ENCODE measurements at places on chromosomes 16 and 17.
A peak's percentile ranks its signal among the peaks of the same experiment; 100 is the strongest.

DNA sequence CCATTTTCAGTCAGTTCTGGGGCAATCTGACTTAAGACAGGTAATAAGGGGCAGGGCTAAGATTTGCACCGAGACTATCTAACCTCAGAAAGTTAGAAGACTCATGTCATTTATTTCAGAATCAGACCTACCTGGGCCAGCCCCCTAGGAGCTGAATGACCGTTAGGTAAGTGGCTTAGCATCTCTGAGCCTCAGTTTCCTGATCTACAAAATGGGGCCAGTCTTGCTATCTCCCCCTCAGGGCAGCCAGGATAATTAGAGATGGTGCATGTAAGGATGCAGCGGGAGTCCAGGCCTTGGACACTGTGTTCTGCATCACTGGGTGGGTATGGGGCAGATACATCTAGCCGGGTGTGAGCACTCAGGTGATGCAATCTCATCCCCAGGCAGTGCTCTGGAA lies 10.4 kb upstream of the METTL22 start:
- no peak for DNase-seq

- peak; percentile 32 for DNase-seq
These were observed 844 bp downstream of the TAOK2 start for GRCh38 chr16:29974291-29975133.

DNA sequence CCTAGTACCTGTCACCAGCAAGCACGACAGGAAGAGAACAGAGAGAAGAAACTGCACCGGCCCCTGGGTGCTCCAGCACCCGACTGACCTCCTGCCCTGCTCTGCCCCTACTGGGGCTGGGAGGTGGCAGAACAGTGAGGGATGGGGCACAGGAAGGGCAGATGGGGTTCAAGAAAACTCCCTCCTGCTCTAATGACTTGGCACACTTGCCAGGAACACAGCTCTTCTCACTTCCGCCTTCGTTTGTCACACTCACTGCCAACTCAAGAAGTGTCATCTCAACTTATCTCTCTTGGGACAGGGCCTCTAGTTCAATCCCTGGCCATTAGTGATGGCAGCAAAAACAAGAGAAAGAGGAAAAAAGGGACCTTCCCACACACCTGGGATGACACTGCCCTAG lies 42.7 kb upstream of the ICAM2 start:
- no peak for DNase-seq

DNA sequence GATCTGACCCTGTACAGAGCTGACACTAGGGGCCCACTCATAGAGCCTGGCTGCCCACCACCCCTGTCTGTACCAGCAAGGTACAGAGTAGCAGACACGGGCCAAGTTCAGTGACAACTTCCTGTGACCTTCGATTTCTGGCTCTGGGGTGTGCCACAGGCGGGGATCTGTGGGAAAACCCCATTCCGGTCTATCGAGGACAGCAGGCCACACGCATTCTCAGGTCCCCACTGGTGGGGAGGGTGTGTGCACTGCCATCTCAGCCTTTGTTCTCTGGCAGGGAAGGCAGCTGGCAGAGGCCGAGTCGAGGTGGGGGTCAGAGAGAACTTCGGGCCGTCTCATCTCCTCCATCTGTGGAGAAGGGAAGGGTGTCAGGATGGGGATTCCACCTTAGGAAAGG lies 10.0 kb downstream of the NLE1 start:
- no peak for DNase-seq

- DNase-seq: no peak
These were observed 55.4 kb upstream of the CREBBP start for GRCh38 chr16:3935921-3936320.

- no peak for DNase-seq
These were observed 5.3 kb downstream of the GPRC5B start for GRCh38 chr16:19879241-19879792.

DNA sequence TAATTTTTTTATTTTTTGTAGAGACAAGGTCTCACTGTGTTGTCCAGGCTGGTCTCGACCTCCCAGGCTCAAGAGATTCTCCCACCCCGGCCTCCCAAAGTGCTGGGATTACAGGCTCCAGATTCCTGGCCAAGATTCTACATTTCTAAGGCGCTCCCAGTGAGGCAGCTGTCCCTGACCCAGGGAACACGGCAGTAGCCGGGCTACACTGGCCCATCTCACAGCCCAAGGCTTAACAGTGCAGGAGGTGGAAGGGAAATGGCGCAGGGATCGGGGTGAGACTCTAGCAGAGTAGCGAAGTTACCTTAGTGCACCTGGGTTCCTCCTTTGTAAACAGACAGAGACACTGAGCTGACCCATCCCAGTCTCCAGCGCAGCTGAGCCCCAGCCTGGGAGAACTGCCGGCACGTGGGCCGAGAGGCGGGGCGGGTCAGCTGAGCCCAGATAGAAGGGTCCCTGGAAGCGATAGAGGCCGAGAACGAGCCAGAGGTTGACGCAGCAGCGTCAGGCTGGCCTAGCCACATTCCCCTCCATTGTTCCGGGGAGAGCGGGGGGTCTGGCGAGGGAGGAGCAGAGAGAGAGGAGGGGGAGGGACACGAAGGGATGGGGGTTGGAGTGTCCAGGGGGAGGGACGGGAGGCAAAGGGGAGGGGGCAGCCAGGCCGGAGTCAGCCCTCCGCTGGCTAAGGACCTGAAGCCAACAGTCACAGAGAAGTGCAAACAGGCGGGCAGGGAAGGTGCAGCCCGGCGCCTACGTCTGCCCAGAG lies 2.5 kb downstream of the CARHSP1 start:
- DNase-seq: no peak

DNA sequence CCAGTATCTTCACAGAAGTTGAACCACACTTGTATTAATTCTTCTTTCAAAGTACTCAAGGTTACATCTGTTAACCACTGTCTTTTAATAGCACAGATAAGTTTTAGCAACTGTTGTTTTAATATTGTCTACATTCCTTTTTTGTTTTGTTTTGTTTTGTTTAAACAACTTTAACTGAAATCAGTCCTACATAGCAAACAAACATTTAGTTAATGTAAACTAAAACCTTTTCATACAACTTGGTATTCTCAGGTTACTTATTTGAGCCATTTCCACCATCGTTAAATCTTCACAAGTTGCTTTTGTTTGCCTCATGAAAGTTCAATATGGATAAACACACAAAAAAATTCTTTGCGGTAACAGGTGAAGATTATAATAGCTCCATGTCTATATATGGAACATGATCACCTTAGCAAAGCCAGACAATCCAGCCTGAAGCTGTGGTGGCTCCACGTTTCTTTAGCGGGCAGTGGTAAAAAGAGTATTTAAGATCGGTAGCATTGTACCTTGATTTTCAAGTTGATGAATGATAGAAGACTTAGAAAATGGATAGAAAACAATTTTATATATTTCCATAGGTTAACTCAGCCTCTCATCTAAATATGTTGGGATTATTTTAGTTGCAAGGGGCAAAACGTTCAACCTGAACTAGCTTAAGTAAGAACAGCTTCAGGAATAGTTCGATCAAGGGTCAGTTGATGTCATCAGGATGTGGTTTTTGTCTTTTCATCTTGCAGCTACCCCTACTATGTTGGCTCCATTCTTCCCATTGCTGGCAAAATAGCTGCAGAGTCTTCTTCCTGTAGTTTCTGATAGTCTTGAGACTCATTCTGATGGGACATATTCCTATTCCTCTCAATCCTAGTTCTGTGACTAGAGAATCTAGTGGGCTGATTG lies 182.8 kb downstream of the FTO start:
- DNase-seq: no peak

DNA sequence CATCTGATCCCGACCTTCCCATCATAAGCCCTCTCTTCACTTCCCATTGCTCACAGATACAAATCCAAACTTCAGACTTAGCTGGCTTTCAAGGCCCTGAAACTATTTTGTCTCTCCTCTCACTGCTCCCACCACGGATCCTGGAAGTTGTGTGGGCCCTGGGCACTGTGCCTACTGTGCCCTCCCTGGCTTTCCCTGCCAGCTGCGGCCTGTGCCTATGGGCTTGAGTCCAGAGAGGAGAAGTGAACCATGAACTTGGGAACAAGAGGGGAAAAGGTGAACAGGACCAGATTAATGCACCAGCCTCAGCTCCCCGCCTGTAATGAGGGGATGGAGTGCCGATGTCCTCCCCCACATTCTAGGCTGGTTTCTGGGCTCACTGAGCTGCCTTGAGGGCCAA lies 18.9 kb upstream of the KCNJ12 start:
- DNase-seq: no peak

DNA sequence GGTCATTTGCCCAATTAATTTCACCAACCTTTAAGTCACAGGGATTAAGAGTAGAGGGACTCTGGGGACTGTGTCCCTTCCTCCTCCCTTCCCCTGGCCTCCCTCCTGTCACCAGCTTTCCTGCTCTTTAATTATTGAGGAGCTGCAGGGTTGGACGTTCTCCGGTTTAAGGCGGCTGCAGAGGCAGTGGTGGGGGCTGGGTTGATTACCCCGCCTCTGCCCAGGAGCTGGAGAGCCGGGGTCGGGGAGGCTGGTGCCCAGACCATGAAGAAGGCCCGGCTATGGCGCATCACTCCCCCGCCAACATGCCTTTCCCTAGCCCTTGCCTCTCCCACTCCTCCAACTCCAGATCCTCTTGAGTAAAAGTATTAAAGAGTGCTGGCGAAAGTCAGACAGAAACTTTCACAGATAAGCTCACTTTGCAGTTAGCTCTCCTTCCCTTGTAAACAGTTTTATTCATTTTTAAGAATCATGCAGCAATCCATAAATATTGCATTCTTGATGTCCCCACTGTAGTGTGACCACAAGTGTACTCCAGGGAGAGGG lies 1.1 kb upstream of the FOXJ1 start:
- DNase-seq: no peak

DNA sequence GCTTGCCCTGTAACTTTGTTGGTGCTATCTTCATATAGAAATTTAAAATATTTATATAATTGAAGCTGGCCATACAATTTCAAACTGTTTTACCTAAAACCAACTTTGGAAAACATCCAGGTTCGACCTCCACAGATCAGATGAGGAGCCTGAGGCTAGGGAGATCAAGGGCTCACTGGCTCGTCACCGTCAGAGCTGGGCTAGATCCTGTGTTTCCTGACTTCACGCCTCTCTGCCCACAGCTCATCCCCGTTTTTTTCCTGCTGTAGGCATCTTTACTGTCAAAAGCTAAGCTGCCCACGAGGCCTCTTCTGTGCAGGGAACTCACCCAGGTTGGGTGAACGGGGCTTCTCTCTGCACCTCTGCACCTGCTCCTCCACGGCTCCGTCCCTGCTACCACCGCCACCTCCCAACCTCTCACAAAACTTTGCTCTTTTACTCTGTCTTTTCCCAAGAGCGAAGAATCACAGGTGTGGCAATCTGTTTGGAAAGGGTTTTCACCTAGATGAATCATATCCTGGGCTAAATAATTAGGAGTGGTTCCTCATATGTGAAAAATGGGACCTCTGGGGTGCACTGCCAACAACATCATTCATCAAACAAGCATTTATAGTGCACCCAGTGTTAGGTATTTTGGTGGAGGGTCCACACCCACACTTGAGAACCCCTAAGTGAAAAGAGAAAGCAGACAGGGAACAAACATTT lies 24.8 kb upstream of the KDM6B start:
- no peak for DNase-seq

GRCh38 chr16:83914091-83914710 lies 15.3 kb downstream of the MLYCD start:
- DNase-seq: no peak

DNA sequence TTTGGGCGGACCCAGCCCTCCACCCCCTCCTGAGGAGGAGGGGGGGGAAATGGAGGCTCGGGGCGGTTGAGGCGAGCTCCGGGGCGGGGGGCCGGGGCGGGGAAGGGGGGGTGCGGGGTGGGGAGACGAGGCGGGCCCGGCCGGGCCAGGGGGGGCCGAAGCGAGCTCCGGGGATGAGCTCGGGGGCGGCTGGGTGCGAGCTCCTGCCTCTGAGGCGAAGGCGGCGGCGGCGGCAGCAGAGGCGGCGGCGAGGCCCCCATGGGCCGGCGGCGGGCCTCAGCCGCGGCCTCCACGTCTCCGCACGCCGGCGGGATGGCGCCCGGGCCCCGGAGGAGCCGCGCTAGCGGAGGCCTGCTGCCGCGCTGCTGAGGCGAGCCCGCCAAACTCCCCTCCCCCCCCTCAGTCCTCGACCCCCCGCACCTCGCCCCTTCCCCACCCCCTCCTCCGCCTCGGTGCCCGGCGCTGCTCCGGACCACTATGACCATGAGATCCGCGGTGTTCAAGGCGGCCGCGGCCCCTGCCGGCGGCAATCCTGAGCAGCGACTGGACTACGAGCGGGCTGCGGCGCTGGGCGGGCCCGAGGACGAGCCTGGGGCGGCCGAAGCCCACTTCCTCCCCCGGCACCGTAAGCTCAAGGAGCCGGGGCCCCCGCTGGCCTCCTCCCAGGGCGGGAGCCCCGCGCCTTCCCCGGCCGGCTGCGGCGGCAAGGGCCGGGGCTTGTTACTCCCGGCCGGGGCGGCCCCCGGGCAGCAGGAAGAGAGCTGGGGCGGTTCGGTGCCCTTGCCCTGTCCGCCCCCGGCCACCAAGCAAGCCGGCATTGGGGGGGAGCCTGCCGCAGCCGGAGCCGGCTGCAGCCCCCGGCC lies 596 bp downstream of the MSL1 start:
- no peak for DNase-seq

- no peak for DNase-seq
These were observed 21.4 kb downstream of the MPRIP start for GRCh38 chr17:17063546-17064122.

DNA sequence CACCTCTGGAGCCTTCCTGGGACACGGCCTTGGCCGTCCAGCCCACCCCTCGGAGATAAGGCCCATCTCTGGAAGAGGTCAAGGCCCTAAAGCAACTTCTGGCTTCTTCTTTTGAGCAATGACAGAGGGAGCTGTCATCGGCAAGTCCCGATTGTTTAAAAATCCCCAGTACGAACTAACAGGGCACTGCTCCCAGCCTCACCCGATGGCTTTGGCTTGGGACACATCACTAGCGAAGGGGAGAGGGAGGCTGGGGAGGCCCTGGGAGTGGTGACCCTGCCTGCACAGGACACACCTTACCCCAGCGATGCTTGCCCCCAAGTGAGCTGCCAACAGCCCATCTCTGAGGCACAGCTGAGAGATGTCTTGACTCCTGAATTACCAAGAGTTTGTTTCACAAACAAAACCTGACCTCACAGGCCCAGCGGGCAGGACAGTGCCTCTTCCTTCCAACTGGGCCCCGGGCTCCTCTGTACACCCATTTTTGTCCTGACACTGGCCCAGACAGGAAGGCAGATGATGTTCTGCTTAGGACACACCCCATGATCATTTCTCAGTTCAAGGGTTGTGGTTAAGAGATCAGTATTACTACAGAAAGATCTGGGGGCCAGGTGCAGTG lies 4.8 kb downstream of the SYNGR2 start:
- DNase-seq: peak; percentile 32

- no peak for DNase-seq
These were observed 8.0 kb downstream of the DLG4 start for GRCh38 chr17:7211491-7212273.

DNA sequence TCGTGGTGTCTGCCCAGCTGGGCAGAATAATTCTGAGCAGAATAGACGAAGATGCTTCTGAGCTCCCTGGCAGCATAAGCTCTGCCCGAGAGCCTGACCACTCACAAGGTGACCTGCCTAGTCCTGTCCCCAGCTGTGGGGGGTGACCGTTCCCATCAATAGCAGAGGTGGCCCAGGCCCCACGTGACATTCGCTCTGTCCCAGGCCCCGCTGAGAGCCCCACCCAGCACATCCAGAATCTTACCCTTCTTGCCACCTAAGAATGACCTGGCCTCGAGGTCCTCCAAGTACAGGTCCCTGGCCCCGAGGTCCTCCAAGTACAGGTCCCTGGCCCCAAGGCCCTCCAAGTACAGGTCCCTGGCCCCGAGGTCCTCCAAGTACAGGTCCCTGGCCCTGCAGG lies 695 bp upstream of the TMEM204 start:
- no peak for DNase-seq

Data from activated T-cell treated with anti-CD3 and anti-CD28 coated beads, Interleukin-2, amount 50 U/mL, for 1 hour (primary cell).